ENCODE measurements at places on chromosomes 2 and 18.

GRCh38 chr2:170816504-170817092, at the start of gene GAD1:
Gene GAD1, plus strand, starts transcription at chr2:170816887. Its CDS starts 1,705 bp downstream, at chr2:170818592.
- DNase-seq, result peak; percentile 62

DNA sequence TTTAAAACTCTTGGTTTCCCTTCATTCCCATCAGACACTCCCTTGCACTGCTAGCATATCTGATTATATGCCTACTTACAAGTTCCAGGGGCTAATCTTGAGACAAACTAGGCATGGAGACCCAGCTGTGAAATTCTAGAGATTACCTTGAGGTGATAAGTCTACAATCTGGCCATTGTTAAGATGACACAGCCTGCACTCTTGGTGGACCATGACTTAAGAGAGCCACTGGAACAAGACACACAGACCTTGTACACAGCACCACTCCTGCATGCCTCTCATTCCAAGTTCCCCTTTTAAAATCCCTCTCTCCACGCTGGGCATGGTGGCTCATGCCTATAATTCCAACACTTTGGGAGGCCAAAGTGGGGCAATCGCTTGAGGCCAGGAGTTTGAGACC, 387.2 kb upstream of the DCC start:
- DNase-seq, result no peak

DNA sequence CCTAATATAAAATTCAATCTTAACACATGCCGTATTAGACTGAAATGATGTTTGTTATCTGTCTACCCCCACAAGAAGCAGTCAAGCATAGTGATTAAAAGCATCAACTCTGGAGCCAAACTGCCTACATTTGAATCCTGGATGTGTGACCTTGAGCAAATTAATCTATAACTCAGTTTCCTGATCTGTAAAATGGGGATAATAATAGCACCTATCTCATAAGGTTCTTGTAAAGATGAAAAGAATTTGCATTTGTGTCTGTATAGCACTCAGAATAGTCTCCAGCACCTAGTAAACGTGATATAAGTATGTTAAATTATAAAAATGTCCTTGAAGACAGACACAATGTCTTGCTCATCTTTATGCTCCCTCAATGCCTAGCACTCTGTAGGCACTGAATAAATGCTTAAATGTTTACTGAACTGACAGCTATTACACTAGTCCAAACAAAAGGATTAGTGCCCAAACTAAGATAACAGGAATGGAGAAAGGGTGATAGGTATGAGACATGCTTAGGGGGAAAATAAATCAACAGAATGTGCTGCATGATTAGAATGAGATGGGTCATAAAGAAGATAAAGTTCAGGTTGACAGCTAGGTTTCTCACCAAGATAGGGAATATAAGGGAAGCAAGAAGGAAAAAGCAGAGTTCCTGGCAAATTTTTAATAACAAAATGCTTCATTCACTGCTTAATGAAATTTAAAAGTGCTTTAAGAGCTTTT, 180.6 kb downstream of the ATAD2B start:
- DNase-seq, result no peak

- no peak for DNase-seq
Observed at GRCh38 chr2:197893403-197894177, 89.2 kb downstream of the PLCL1 start.

DNA sequence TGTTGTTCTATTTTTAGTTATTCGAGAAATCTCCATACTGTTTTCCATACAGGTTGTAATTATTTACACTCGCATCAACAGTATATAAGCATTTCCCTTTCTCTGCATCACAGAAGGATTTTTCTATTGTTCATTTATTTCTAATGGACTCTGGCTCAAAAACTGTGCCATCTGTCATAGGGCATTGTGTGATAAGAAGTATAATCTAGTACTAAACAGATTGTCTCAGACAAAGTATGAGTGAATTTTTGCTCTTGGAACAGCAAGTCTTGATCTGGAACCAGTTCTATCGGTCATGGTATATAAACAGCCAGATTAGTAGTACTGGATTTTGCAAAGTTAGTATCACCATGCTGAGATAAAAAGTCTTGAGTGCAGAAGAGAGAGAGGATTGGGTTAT, 145.8 kb downstream of the KIAA1328 start:
- no peak for DNase-seq

GRCh38 chr2:84991404-84992160, 20.6 kb downstream of the KCMF1 start:
- no peak for DNase-seq

DNA sequence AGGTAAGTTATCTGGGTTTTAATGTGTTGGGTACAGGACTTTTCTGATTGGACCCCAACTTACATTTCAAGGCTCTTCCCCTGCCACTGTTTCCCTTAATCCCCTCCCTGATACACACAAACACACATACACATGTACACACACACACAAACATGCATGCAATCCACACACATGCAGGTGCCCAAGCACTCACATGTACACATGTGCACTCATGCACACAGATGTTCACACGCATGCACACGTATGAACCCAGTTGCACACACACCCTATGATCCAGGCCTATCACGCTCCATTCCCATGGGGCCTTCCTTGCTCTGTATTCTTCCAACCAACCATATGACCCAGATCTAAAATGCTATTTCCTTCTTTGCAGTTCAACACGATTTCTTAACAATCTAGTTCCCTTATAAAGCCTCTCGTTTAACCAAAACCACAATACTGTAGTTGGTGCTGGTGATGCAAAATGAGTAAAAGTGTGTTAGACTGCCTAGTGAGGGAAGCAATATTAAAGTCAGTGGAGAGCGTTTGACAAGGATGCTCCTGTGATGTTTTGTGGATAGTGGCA, 11.1 kb downstream of the SERPINB8 start:
- DNase-seq, result no peak

DNA sequence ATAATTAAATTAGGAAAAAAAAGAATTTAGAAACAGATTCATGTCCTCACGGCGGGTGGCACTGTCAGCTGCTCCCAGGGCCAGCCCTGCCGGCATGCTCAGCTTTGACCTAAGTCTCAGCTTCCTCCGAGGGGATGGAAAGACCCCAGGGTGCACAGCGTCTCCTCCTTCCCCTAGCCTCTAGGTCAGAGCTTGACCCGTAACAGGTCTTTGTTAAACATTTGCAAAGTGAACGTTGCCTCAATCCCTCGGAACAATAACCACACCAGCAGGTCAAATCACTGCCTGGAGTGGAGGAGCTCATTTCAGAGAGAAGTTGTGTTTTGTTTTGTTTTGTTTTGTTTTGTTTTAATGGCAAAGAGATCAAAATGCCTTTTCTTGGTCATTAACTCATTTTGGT, 171.3 kb downstream of the TMEM18 start:
- no peak for DNase-seq

- DNase-seq, result no peak
Observed at GRCh38 chr2:179186126-179186525, 78.5 kb downstream of the SESTD1 start.

DNA sequence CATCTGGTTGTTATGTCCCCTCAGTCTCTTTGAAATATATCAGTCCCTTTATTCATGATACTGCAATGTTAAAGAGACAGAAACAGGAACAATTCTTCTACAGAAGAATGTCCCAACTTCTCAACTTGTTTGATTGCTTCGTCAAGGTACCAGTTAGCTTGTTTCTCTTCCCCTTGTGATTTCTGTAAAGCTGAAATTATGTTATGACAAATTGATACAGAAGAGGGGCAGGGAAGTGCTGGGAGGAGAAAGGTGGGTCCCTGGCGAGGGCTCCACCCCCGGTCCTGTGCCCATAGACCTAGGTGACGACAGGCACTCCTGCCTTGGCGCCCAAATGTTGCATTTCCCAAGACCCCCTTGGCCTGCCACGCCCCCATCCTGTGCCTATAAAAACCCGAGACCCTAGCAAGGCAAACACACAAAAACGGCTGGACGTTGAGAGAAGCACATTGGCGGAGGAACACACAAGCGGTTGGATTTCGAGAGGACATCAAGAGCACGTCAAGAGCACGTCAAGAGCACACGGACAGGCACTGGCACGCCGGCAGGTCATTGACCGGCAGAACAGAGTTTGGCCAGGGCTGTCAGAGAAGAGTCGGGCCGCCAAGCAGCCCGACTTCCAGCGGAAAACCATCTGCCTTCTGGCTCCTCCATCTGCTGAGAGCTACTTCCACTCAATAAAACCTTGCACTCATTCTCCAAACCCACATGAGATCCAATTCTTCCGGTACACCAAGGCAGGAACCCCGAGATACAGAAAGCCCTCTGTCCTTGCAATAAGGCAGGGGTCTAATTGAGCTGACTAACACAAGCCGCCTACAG, 11.5 kb upstream of the RTN4 start:
- no peak for DNase-seq

GRCh38 chr2:46679761-46680160, 200.4 kb downstream of the TMEM247 start:
- no peak for DNase-seq

DNA sequence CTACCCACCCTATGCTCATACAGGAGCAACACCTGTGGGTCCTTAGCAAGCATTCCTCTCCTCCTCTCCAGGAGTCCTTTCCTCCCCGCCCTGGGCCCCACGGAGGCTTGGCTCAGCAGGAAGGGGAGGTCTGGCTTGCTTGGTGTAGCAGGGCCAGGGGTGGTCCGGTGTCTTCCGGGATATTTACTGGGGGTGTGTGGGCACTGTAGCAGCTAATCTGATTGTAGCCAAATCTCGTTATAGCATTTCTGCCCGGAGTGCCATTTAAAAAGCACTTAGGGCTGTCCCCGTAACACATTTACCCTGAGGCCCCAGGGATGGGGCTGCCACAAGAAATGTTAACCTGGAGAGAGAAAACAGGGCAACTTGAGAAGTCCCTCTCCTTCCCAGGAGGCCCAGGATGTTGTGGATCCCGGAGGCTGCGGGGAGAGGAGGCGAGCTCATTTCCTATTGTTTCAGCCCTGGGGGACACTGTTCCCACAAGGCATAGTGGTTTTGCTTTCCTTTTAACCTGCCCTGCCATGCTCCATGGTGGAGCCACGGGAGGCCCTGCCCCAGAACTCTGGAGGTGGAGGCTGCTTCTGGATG, 134.5 kb downstream of the CLIP4 start:
- no peak for DNase-seq

GRCh38 chr2:85997017-85997970, 108.4 kb downstream of the POLR1A start:
- DNase-seq, result no peak

DNA sequence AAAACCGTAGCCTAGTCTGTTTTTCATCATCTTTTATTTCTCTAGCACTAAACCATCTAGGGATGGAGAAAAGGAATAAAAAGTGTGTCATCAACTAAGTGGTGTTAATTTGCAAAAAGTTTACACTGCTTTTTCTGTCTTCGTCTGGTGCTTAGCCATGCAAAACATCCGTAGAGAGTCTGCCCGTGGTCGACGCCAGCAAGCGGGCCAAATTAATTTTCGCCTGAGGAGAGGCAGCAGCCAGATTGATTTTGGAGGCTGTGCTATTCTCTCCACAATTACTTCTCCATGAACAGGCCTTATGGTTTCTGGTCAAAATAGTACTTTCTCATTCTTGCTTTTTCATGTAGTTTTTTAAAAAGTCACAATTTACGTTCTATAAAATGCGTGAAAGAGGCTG, 46.3 kb downstream of the TNFRSF11A start:
- DNase-seq, result no peak

GRCh38 chr2:236101311-236101950, 66.8 kb downstream of the GBX2 start:
- no peak for DNase-seq

DNA sequence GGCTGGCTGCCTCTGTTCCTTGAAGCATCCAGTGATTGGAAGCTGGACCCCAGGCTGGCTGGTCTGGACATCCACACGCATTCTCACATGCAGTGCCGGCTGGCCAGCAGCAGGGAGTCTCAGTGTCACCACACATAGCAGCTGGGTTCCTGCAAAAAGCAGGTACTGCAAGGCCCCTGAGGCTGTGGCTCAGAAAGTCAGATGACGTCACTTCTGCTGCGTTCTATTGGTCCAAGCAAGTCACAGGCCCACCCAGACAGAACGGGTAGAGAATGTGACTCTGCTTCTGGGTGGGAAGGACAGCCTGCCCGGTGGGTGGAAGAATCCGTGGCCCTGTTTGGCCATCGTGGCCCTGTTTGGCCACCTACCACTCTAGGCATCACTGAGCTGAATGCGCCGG, 51.3 kb upstream of the SPP2 start:
- DNase-seq, result no peak

GRCh38 chr2:130791617-130791939, 36.2 kb downstream of the AMER3 start:
- DNase-seq, result no peak
